Activated T-cell treated with anti-CD3 and anti-CD28 coated beads, Interleukin-2, amount 50 U/mL, for 72 hours (primary cell): ENCODE measurements at places on chromosomes 4 and X. TPM values are rescaled to one million over a fixed set of nuclear protein-coding genes. Genes with fewer than 3 reads are reported as not detected.

DNA sequence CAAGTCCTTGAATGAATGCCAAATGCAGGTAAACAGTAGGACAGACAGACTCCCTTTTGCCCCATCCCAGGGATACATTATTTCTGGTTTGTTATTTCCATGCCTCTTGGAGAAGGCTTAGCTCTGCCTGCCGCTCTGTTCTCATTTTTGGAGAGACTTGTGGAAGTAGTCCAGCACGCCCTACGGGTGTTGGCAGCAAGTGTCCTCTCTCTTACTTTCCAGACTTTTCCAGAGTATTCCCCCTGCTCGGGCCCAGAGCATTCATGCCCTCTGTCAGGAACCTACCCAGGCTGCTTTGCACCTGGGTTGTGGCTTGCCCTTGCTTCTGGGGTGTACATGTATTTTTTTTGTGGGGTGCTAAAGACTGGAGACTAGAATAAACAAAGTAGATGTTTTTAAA, 15.3 kb downstream of the SLC34A2 start:
- no peak for DNase-seq

DNA sequence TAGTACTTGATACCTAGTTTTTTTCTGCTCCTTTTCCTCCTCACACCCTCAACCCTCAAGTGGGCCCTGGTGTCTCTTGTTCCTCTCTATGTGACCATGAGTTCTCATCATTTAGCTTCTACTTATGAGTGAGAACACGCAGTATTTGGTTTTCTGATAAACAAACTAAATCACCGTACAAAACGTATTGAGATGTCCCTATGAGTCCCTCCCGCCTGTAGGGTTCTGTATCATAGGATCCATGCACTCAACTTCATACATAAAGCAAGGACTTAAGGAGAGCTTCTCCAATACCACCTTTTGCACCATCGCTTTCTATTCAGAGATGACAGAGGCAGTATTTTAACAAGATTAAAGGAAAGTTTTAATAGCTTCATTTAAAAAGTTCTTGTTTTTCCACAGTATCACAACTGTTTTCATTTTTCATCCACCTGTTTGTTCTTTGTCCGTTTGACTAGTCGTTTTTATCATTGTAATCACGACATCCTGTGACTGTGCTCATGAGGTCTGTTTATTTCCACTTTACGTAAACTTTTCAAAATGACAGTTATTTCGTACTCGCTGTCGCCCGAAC, 457 bp upstream of the RAB9A start:
- peak; percentile 13 for DNase-seq

DNA sequence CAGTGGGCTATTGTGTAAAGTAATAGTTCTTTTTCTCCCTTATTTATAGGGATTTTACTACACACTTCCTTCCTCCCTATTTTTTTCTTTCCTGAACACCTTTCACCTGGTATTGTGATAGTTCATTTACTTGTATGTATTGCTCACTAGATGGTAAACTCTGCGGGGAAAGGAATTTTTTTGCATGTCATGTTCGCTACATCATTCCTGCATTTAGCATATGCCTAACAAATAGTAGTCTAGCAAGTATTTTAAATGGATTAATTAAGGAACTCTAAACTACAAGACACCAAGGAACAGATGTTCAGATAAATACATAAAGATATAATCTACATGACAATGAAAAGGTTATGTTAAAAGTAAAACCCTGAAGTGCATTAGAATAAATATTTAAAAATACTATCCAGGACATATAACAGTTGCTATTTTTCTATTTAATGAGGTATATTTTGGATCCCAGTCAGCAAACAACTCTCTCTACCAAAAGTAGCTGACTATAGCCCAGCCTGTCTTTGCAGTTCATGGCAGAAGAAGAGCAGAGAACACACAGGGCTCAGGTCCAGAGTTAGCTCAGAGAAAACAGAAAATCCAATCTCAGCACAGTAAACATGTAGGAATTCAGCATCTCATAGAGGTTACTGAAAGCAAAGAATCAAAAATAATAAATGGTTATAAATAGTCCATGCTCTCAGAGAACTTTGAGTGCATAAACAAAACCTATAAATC, 87.8 kb downstream of the PACRGL start:
- DNase-seq, result no peak

DNA sequence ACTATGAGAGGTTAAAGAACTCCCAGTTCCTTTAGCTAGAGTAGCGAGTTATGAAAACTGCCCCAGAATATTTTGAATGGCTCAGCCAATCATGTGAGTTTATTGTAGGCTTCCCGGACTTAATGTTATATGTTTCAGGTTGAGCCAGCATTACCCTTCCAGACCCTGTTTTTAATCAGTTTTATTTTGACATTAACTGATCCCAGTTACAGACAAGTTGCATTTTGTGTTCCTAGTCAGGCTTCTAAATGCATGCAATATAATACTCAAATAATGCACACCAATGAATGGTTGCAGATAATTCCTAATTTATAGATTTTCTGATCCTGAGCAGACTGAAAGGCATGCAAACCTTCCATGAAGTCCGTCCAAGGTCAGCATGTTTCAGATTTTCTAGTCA, 57.8 kb downstream of the EDNRA start:
- DNase-seq, result no peak

GRCh38 chr4:17027495-17027894, 129.1 kb upstream of the LDB2 start:
- no peak for DNase-seq

DNA sequence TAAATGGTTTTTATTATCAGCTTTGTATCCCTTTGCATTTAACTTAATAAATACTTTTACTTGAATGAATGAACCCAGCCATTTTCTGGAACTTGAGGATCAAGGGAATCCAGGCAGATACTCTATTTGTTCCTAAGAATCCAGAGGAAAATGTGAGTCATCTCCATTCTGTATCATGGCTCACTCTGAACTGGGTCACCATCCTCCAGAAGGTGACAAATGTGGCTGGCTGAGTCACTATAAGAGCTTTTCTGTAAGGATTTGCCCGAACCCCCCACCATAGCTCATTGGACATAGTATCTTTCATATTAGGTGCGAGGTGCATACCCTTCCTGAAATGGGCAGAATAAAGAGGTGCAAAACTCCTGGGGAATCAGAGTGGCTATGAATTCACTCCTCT, 25.8 kb downstream of the RTL9 start:
- DNase-seq, result no peak

- DNase-seq, result no peak
These were observed 227.9 kb upstream of the ANKRD50 start for GRCh38 chr4:124940387-124940786.

DNA sequence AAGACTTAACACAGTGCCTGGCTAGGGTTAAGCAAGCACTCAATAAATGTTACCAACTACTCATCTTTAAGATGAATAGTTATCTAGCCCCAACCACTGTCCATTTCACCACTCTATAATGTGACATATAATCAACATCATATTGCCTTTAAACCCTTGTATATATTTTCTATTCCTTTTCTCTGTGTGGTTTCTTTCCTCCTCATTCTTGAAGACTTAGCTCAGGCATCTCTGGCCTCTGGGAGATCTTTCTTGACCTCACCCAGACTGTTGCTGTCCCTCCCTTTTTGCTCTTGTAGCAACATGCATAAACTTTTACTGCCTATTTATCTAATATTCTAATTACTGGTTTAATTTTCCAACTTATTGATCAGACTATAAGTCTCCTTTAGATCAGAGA, 249.9 kb upstream of the MAB21L2 start:
- no peak for DNase-seq

DNA sequence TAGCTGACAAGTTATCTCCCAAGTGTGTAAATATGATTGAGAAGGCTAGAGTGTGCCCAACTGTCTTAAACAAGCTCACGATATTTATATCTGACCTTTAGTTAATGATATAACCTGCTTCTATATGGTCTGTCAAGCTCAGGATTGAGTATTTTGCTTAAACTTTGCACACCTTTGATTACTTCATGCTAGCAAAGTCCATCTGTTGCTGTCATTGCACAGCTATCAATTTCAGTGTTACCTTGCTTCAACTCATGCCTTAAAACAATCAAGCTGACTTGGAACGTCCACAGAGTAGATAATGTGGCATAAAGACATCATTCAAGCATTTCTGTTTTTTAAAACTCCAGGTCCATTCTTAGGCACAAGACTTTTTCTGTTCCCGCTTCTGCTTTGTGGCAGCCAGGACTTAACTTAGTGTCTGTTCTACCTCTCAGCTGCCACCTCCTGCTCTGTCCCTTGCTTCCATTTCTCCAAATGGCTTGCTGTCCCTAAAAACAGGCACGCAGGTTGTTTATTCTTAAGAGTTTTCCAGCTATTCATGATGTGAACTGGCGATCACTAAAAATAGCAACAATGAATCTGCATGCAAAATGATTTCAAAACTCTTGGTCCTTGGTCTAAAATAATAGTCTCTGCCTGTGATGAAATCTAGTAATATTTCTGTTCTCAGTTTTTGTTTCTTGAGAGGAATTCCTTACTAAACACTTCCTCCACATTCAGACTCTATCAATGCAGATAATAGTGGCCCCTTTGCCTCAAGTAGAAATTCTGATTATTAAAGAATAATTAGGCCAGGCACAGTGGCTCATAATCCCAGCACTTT, 16.3 kb upstream of the NEIL3 start:
- DNase-seq, result no peak

Gene TRO
- total RNA-seq, result 7.6 TPM

Gene CFAP99
- not detected for total RNA-seq

Gene NLGN3
- total RNA-seq, result 3.1 TPM

Gene SLC49A3
- 0.29 TPM for total RNA-seq
